ENCODE measurements at places on chromosomes 2 and 18.

GRCh38 chr2:120390381-120391055 is 44.6 kb downstream of the INHBB start:
- DNase-seq = no peak

DNA sequence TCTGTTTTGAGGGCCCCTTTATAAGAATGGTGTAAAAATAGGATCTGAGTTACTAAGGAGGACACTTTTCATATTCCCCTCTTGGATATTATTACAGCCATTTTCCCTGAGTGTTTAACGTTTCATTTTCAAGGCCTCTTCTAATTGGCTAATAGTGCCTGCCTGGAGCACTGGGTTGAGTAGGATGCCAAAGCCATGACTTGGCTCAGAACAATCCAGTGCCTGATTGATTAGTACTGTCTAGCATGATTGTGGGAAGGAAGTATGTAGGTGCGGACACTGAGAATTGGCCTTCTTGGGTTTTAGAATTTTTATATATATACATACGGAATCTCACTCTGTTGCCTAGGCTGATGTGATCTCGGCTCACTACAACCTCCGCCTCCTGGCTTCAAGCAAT is 66.1 kb downstream of the NAB1 start:
- DNase-seq = no peak

DNA sequence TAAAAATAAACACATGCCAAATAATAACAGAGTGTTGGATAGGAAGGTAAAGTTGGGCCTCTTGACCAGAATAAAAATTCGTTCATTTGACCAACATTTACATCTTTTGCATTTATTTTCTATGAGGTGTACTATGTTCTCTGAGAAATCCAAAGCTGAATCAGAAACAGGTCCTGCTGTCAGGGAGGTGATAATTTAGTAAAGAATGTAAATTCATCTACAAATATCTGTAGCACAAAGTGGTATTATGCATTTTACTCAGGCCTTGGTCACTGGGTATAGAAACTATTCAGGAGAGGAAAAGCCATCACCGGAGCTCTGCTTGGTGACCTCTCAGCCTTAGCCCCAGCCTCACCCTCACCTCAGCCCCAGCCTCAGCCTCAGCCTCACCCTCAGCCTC is 208.9 kb downstream of the SPP2 start:
- DNase-seq = no peak

DNA sequence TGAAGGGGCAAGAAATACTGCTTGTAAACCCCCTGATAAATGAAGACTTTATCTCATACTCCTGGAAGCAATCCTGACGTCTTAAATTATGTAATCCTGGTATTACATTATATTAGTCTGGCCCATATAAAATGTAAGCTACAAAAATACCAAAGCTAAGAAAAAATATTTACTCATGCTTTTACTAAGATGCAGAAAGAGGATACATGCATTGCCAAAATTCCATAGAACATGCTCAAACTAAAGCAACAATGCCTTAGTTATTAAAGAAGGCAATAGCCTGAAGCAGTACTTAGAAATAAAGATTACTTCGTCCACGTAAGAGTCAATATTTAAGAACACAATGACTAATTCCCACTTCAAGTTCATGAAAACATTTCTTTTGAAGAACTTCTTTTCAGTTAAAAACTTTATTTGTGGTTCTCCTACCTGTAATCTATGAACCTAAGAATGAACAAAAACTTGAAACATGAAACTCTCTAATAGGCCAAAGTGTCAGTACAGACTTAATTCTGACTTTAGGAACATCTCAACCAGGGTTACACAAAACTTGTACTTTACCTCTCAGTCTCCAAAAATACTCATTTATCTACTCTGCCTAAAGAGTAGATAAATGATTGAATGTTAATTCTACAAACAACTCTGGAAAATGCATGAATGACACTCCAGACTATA is 117.3 kb downstream of the THADA start:
- no peak for DNase-seq

DNA sequence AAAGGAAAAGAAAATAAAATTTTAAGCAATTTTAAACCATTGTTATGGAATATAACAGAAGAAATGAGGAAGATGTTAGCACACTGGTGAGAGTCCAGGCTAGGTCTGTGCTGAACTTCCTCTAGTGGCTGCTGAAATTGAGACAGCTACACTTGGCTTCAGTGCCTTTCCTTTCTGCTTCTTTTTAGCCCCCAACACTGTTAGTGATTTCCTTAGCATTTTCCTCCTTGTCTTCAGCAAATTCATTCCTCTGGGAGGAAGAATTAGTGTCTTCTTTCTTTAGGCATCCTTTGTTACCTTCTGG is 47.6 kb downstream of the ITGAV start:
- DNase-seq = no peak

DNA sequence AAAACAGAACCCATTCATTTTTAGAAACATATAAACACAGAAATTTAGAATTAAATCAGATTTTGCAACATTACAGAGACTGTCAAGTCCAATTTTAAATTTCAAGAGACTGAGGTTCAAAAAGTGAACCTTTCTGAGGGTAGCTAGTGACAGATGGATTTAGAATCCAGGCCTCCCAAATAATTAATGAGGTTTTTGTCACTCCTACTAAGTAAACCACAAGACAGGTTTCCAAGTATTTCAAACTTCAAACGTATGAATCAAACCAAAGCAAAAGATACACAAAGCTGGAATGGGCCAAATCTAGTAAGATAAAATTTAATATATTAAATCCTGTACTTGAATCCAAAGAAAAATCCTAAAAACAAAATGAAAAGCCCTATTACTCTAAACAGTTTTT is 25.3 kb downstream of the PPP4R3B start:
- no peak for DNase-seq

- peak; percentile 43 for DNase-seq
Observed at GRCh38 chr18:45275367-45276113, 339.7 kb upstream of the SLC14A2 start.

- DNase-seq = no peak
Observed at GRCh38 chr2:186848873-186849578, at the start of gene ZSWIM2. TSS of gene ZSWIM2 (minus strand) at chr2:186849170. CDS start at chr2:186849130, 40 bp downstream.

DNA sequence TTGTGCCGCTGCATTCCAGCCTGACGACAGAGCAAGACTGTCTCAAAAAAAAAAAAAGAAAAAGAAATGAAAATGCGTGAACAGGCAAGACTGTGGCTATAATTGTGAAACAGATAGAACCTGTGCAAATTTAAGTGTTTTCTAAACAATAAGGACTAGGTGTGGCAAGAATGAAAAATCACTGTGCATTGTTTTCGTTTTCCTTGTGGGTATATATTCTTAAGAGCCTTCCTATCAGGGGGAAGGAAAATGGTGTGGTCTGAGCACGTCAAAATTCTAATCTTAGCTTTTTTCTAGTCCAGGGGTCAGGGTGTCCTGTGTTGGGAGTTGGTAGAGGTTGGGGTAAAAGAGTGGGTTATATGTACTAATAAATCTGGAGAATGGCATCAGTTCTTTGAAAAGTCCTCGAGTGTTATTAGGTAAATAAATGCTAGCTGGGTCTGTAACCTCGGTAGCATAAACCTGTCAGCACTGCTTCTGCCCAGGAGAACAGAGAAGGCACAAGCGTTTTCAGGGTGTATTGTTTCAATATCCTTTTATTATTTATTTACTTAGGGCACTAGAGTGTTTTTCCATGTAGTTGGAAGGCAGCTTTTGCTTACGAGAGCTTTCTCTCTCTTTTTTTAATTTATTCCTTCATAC is 11.6 kb downstream of the ATP6V1C2 start:
- no peak for DNase-seq

DNA sequence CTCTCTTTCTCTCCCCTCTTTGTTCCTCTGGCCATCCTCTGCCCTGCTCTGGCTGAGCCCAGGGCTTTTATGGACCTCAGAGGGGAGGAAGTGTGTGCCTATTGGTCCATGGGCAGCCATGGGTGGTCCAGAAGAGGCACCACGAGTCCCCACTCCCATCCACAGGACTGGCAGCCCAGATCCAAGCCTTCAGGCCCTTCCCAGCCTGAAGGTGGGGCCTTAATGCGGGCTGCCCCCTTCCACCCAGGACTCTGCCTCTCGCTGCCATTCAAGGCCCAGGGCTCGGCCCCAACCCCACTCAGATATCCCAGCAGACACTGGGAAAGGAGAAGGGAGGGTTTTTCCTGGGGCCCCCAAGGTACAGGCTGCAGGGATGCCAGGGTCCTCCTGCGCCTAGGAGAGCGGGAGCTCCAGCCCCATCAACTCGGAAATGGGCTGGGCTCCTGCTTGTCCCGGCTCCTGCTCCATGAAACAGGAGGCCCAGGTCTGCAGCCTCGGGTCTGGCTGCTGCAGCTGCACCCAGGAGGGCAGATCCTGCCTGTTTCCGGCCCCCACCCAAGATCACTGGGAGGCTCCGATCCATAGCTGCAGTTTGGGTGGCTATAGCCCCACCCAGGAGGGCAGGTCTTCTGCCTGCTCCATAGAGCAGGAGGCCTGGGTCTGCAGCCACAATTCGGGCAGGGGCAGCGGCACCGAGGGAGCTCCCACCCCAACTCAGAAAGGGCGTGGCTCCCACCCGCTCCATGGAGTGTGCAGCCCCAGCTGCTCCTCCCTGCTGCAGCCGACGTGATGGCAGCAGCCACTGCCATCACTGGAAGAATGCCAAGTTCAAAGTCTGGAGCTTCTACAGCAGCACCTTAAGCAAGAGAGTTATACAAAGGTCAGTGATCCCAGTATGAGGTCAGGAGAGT is 116.6 kb upstream of the RBBP8 start:
- no peak for DNase-seq

- no peak for DNase-seq
Observed at GRCh38 chr18:48036226-48036625, 105.8 kb upstream of the SMAD2 start.

DNA sequence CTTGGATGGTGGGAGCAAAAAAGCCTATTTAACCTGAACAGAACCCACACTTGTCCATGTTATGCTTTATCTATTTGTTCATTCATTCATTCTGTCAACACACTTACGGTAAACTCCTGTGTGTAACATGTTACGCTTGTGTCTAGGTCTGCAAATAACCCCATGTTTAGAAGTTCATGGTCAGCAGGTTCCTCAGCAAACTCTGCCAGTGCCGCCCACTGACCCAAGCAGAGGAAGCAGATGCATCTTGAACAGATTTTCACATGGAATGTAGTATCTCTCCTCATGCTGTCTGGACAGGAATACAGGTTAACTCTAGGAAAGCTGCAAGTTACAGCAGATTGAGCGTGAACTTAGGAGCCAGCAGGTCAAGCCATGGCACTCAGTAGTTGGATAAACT is 213.7 kb upstream of the COPS8 start:
- no peak for DNase-seq

DNA sequence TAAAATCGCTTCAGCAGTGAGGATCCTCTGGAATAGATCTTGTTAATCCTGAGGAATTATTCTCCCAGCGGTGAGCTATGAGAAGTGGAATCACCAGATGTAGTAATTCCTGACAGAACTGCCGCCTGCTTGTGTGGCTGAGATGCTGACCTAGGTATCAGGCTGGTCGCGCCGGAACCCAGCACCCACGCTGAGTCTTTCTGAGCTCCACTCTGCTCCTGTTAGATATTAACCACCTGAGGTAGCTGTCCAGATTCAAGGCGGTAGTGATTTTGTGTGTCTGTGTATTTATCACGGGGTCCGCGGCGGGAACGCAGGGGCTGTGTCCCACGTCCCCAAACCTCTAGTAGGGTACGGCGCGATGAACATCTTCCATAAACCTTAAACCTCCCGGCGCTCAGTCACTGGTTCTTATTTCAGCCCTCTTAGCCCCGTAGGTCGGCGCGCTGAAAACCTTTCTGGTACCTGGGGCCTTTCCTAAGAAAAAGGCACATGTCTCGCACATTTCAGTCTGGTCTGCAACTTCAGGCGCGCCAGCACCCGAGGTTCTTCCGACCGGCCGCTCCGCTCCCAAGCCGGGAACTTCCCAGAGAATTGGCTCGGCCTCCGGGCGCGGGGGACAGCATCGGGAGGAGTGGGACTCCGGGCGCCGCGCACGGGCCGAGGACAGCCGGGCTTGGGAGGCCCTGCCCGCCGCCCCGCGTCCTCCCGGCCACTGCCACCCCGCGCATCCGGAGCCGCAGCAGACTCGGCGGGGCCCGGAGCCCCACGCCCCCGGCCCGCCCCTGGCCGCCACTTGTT is 542 bp upstream of the CNNM3 start:
- peak; percentile 69 for DNase-seq

- DNase-seq = no peak
Observed at GRCh38 chr18:11366410-11366809, 217.0 kb upstream of the PIEZO2 start.
